ACHN (cell line): ENCODE measurements at places on chromosomes 4 and X.

GRCh38 chr4:76563454-76564122 is 128.6 kb downstream of the SHROOM3 start:
- no peak for DNase-seq

DNA sequence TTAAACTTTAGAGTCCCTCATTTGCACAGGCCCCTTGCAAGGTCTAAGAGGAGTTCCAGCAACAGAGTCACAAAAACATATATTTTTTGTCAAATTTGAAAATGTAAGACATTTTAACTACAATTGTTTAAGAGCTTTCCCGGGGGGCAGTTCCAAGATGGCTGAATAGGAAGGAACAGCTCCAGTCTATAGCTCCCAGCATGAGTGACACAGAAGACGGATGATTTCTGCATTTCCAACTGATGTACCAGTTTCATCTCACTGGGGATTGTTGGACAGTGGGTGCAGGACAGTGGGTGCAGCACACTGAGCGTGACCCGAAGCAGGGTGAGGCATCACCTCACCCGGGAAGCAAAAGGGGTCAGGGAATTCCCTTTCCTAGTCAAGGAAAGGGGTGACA is 71.4 kb upstream of the NMU start:
- DNase-seq, result no peak

DNA sequence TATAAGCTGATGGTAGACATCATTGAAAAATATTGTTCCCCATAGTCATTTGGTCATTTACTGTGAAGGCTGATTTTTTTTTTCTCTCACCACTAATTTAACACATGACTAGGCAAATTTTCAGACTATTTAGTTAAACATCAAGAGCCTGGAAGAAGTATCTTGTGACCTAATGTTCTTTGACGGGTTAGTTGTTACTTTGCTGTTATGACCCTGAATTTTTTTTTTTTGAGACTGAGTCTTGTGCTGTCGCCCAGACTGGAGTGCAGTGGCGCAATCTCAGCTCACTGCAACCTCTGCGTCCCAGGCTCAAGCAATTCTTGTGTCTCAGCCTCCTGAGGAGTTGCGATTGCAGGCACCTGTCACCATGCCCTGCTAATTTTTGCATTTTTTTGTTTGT is 67.0 kb downstream of the HPF1 start:
- no peak for DNase-seq

DNA sequence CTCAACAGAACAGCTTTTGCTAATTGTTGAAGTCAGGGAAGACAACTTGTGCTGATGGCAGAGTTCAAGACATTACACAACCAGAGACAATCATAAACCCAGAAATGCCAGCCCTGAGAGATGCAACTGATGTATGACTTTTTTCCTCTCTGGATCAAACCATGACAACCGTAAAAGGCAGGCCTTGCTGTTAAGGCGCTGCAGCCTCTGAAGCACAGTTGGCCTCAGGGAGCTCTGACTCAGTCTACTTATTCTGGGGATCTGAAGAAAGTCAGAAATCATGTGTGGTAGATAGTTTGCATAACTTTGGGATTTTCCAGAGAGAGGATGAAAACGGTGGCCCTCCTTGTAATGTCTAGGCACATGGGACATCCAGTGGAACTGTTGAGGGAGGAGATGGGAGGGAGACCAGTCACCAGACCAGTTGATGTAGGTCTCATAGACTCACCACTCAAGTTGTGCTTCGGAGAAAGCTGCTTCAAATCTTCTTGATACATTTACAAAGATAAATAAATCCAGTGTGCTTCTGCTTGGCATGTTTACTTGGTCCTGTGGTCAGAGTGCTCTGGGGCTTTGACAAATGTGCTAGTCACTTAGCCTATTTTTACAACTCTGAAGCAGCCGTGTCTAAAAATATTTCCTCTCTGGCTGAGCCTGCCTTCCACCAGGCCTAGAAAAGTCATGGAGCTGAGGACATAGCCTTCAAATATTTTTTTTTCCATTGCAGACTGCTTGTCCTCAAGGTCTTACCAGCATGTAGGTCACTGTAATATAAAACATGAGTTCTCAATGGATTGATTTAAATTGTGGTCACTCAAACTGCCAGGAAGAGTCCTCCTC is 7.5 kb downstream of the HADH start:
- no peak for DNase-seq

DNA sequence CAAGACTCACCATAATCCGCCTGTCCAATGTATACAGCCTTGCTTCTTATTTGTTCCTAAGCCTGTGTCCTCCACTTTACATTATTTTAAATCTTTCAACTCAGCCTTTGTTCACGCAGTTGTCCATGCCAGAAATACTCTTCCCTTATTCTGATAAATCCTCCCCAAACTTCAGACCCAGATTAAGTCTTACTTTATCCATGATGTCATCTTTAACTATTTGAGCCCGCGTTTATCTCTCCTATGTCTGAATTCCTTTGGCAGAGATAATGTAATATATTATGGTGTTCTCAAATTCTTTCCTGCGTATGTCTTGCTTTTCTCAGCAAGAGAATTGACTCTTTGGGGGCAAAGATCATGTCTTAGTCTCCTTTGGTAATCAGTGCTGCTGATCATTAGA is 129.6 kb downstream of the LUZP4 start:
- DNase-seq, result no peak

GRCh38 chr4:83124111-83124780 is 9.7 kb upstream of the PLAC8 start:
- no peak for DNase-seq

DNA sequence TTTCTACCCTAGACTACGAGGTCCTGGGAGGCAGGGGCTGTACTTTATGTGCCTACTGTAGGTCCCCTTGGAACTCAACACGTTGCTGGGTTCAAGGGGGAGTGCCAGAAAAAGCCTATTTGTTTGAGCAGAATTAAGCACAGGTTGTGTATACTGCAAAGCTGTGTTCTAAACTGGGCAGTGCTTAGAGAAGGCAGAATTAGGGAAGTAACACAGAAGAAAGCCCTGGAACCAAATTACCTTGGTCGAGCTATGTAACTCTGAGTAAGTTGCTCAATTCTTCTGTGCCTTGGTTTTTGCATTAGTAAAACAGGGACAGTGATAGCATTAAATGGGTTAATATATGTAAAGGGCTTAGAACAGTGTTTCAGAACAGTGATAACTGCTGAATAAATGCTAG is 245.0 kb upstream of the SFRP2 start:
- no peak for DNase-seq

- peak; percentile 60 for DNase-seq
Observed at GRCh38 chr4:158799013-158799770, 30.4 kb downstream of the FNIP2 start.

- DNase-seq, result no peak
Observed at GRCh38 chrX:15322472-15322871, 7.0 kb upstream of the ASB11 start.

GRCh38 chrX:8773117-8773516 is 28.1 kb downstream of the FAM9A start:
- no peak for DNase-seq

DNA sequence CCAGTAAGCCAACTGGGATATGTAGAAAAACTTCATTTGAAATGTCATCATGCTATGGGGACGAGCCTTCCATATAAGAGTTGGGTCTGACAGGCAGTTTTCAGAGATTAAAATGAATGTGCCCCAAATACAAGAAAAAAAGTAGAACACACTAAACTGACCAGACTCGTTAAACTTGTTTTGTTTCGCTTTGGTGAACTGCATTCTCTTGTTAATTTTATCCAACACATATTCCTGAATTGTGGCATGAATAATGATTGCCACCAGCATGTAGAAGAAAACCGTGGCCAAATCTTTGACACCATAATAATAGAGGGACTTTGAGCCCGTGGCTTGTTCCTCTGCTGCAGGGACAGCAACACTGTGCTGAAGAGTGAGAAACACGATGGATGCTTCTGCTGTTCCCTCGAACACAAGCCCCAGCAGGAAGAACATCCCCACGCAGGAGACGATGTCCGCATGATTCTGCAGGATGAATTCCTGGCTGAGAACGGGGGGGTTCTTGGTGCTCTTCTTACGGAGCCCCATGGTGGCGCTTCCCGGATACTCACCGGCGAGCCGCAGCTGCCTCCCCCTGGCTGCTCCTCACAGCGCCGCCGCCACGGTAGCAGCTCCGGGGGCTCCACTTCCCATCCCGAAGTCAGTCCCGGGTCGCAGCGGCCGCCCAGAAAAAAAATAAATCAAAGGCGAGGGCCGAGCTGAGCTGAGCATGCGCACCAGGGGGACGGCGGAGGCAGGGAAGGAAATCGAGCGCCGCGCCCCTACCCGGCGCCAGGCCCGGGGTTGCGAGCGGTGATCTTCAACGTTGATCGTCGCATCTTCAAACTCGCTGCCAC is at the start of gene TRAM1L1:
Gene TRAM1L1 (minus strand): TSS at position 711 of the 836 bp plus-strand sequence. CDS start 183 bp downstream, at position 528.
- peak; percentile 78 for DNase-seq

DNA sequence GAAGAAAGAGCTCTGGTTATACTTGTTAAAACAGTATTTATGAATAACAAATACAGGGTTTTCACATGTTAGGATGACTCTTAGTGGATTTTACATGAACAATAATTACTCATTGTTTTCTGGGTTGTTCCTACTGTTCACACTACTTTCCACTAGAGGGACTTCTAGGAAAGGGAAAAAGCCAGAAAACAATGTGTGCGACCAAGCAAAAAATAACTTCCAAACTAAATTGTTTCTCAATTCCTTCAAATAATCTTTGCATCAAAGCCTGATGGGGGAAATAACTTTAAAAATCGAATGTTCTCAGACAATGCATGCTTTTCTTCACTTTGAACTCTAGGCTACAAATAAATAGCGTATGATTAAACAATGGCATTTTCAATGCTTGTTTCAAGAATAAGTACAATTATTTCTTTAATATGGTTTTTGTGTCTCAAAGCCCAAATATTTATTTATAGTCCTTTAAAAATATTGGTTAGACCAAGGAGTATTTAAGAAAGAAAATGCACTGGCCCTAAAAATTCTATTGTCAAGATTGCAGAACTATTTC is 72.1 kb upstream of the ETNPPL start:
- DNase-seq, result peak; percentile 32

- no peak for DNase-seq
Observed at GRCh38 chr4:110624904-110625494, 2.1 kb upstream of the PITX2 start.

DNA sequence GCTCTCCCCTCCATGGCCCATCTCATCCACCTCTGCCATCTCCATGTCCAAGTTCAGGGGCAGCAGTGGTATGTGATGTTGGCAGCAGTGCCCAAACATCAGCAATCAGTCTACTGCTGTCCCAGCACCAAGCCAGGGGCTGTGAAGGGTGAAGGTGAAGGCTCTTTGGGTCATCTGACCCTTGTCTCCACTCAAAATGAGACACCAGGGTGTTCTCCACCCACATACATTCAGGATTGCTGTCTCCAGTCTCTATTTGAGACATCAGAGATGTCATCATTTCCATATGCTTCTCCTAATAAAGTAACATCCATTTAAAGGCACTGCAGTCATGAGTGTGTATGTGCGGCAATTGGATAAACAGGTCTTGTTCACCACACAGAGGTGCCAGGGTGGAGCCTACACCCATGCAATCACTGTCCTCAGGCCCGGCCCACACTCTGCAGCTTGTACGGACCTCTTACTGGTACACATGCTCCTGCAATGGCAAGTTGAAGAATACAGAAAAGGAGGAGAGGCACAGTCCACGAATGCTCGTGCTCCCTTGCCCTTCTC is 22.2 kb downstream of the MAML3 start:
- DNase-seq, result no peak

- no peak for DNase-seq
Observed at GRCh38 chr4:2804973-2805501, 12.2 kb downstream of the SH3BP2 start.

DNA sequence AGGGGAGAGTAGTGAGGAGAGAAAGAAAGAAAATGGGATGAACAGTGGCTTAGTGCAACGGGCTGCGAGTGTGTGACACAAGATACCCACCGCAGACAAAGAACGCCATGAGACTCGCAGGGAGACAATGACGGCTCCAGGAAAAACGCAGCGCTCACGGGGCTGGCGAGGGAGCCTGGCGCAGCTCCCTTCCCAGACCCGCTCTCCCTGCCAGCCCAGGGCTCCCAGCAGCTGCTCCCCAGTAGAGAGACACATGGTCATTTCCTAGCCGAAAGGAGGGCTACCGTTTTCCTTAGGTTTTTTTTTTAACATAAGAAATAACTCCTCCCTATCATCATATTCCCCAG is 149.5 kb downstream of the MAML3 start:
- DNase-seq, result no peak

DNA sequence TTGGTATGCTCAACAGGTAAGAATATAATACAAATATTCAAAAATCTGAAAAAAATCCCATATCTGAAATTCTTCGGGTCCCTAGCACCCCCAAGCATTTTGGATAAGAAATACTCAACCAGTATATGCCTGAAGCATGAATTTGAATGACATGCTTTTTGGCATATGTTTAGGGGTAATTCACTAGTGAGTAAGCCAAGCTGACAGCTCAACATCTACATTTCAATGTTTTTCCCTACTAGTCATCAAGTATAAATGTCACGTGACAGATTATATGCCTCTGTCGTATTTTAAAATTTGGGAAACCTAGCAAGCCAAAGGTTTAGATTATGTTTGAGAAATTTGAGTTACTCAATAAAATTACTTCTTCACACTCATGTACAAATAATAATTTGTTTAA is 125.1 kb downstream of the FGF16 start:
- DNase-seq, result no peak

GRCh38 chr4:176277162-176277904 is 8.3 kb upstream of the ASB5 start:
- peak; percentile 75 for DNase-seq

DNA sequence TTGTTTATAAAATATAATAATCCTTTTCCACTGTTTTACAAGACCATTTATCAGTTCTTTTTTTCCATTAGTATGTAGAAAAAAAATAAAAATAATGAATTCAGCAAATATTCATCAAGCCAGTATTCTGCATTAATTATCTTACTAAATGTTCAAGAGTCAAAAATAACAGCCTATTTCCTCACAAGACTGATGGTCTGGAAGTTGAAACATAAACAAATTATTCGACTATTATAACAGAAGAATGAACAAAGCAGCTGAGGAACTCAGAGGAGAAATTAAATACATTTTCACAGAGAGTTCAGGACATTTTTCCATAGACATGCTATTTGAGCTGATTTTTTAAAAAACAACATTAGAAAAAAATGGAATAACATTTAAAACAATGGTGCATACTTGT is 2594.8 kb downstream of the ARAP2 start:
- DNase-seq, result no peak

DNA sequence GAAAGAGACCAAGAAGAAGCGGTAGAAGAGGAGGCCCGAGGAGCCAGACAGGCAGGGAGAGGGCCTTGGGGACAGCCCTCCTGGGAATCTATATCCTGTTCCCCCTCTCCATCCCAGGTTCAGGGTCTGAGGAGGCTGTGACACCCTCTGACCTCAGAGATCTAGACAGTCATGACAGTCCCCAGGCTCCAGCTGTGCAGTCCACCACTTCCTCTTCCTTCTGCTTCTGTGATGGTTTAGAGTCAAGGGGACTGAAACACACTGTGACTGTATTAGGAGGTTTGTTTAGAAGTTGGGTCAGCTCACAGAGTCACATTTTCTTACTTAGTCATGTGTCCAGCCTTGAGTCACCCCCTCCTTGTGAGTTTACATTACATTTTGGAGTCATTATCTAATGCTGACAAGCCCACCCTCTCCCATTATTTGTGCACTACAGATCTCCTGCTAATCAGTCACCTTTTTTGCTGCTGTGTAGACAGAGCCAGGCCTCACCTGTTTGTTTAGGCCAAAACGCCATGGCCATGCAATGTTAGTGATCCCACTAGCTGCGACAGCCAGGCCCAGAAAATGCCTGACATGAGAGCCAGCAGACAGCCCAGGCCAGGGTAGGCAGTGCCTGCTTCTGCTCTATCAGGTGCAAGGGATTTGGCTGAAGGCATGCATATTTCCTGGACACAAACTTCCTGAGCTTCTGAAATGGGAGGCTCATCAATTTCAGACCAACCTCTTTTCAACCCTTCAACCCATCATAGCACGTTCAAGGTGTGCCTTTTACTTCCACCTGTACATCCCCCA is 26.0 kb downstream of the MANBA start:
- DNase-seq, result no peak
